Muscle of arm (tissue), 14 donors: ENCODE measurements at places on chromosomes 12 and 14.

GRCh38 chr12:32265456-32265855 lies 133.9 kb upstream of the FGD4 start:
- no peak for DNase-seq

DNA sequence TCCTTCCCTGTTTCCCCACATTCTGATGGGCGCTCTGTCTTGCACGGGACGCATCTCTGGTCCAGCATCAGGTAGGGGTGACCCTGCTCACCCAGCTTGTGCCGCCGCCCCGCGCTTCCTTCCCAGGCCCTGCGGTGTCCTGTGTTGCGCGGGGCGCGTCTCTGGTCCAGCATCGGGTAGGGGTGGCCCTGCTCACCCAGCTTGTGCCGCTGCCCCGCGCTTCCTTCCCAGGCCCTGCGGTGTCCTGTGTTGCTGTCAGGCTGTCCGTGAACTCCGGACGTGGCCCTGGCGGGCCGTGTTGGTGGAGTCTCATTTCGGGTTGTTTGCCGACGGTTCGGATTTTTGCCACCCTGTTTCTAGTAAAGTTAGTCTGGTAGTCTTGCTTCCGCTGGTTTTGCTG lies 6.8 kb downstream of the FBRSL1 start:
- DNase-seq, result no peak

- no peak for DNase-seq
These were observed at the start of gene TMEM30B for GRCh38 chr14:61281186-61281947. Gene TMEM30B, minus strand, starts transcription at chr14:61281338. Its CDS starts 191 bp downstream, at chr14:61281147.

DNA sequence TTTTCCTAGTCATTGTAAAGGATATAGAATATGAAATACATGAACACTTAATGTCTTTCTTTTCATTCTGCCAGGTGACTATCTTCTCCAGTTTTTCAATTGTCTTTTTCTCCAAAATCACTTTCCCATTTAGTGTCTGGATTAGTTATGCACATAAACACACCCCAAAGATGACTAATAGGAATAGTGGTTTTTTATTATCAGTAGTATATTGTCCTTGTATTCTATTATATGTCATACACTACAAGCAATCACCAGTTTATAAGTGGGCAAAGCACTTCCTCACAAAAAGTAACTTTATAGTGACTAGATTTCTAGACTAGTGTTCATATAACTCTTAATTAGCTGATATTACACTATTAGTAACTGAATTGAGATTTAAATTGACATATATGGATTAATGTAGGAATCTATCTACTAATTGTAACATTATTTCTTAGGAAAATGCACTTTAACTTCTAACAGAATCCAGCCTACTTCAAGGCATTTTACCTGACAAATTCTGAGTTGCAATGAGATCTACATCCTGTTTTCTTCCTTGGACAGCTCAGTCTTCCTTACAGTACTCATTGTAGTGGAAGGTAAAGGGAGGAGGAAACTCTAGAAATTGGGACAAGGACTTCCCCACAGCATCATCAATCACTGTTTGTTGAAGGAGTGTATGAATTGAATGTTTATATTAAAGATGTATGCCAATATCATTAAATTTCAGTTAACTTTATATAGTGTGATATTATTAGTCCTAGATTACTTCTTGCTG lies 186.1 kb upstream of the GARIN2 start:
- DNase-seq, result no peak

DNA sequence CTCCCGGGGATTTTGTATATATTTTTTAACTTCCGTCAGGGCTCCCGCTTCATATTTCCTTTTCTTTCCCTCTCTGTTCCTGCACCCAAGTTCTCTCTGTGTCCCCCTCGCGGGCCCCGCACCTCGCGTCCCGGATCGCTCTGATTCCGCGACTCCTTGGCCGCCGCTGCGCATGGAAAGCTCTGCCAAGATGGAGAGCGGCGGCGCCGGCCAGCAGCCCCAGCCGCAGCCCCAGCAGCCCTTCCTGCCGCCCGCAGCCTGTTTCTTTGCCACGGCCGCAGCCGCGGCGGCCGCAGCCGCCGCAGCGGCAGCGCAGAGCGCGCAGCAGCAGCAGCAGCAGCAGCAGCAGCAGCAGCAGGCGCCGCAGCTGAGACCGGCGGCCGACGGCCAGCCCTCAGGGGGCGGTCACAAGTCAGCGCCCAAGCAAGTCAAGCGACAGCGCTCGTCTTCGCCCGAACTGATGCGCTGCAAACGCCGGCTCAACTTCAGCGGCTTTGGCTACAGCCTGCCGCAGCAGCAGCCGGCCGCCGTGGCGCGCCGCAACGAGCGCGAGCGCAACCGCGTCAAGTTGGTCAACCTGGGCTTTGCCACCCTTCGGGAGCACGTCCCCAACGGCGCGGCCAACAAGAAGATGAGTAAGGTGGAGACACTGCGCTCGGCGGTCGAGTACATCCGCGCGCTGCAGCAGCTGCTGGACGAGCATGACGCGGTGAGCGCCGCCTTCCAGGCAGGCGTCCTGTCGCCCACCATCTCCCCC lies 777 bp downstream of the ASCL1 start:
- DNase-seq, result no peak

GRCh38 chr12:69689638-69690037 lies 9.5 kb downstream of the BEST3 start:
- DNase-seq, result no peak
